Breast epithelium (tissue), 4 donors: ENCODE measurements at places on chromosomes 2 and 18.

GRCh38 chr18:26309281-26309680 is 83.0 kb downstream of the TAF4B start:
- no peak for DNase-seq

DNA sequence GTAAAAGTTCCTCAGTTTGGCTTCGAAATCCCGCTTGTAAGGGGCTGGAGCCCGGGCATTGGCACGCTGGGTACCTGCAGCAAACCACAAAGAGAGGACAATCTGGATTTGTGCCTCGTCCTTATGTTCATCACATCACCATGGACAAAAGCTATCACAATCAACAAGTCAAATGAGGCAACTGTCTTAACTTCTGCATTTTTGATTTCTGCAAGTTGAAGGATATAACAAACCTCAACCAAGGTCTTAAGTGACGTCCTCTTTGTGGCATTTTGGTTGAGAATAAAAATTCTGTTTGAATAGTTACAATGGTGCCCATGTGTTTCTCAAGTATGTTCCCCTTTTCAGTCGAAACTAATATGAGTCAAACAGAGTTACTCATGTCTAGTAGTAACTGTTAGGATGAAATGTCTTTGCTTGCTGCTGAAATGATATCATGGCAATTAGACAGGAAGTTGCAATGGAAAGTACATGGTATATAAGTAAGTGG is 70.8 kb upstream of the STK17B start:
- DNase-seq: no peak

DNA sequence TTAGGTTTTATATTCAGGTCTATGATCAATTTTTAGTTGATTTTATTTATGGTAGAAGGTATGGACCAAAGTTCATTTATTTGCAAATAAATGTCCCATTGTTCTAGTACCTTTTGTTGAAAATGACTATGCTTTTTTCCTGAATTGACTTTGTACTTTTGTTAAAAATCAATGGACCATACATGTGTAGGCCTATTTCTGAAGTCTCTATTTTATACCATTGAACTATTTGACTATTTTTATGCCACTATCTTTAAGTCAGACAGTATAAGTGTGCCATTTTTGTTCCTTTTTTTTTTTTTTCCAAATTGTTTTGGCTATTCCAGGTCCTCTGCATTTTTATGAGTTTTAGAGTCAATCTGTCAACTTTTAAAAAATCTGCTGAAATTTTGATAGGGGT is 73.6 kb upstream of the UGP2 start:
- DNase-seq: no peak

DNA sequence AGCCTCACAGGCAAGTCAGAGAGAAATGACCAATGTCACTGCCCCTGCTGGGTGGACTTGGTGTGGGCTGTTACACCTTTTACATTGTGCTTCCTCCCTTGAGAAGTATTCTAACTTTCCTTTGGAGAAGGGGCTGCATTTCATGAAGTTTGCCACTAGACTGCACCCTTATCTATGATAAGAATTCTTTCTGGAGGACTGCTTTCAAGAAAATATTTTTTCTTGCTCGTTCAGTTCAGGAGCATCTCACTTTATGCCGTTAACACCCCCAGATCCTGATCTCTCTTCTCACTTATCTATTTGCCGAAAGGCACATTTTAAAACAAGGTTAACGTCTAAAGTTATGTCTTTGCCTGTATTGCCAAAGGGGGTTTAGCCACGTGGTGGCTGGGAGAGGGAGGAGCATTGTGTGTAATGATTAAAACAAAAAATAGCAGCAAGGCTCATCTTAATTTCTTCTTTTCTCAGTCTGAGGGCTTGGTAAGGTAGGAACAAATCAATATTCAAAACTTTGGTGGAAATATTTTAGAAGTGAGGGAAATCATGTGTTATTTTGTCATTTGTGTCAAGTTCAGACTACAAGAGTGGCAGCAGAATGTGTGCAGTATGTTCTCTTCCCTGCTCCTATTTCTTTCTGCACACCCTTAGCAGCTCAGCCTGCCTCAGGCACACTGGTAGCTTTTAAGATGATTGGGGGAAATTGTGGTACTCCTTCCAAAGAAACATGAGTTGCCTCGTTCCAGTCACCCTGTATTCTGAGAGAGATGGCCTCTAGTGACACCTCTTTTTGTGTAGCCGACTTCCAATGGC is 1.6 kb upstream of the IGFBP5 start:
- no peak for DNase-seq

- DNase-seq: no peak
Observed at GRCh38 chr2:192203876-192204275, 9.1 kb upstream of the TMEFF2 start.

DNA sequence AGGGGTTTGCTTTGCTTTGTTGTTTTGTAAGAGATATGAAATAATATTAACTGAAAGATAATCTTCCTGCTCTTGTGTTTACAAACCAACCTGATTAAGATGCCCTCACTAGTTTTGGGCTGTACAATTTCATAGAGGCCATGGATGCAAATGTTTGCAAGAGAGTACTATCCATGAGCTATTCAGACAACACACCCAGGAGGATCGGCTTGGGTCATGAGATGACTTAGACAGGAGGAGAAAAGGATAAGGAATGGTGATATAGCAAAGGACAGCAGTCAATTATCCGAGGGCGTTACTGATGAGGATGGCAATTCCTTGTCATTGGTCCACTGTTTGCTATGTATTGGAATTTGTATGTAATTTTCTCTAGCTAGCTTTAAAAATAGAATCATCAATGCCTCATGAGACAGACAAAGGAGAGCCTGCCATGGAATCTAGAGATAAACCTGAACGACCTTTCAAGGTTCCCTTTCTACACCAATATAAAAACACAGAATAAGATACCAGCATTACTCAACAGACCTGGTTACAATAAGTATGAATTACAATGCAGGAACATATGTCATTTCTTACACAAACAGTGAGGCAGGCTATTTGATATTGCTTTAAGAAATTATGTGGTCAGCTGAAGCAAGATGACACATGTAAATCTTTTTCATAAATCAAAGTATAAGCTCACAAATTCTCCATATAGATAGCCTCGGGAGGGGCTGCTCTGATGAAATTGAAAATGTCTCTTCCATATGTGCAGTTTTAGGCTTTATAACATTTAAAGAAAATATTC is 54.4 kb upstream of the SOS1 start:
- no peak for DNase-seq

- no peak for DNase-seq
Observed at GRCh38 chr2:64754570-64754969, 100.9 kb upstream of the SERTAD2 start.
